ENCODE measurements at places on chromosomes 12 and 14. TPM values are rescaled to one million over a fixed set of nuclear protein-coding genes. Genes with fewer than 3 reads are reported as not detected.
A peak's percentile ranks its signal among the peaks of the same experiment; 100 is the strongest.

DNA sequence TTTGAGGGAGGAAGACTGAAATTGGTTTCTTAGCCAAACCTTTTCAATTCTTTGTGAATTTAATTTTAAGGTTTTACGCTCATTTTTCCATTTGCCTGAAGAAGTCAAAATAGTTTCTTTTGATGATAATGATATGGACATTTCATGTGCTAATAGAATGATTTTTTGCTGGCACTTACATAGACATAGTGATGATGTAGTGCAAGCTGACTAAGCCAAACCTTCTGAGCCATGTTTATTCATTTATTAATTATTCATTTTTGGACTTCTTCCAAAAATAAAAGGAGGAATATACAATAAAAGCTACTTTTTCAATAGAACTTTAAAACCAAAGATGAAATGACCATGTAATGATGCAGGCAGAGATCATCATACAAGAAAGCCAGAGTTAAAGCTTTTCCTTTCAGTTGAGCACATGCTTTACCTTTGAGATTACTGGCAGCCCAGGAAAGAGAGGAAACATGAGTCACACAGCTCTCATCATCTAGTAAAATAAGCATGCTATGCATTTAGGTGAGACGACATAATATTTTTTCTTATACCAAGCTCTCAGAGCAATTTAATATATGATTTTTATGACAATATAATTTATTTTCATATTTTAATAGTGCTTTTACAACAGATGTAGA lies 24.8 kb downstream of the KCNA1 start:
- no peak for DNase-seq

- DNase-seq: no peak
These were observed 653 bp upstream of the IFI27 start for GRCh38 chr14:94109915-94110250.

GRCh38 chr12:1643905-1644533 lies 15.0 kb downstream of the WNT5B start:
- DNase-seq: no peak

DNA sequence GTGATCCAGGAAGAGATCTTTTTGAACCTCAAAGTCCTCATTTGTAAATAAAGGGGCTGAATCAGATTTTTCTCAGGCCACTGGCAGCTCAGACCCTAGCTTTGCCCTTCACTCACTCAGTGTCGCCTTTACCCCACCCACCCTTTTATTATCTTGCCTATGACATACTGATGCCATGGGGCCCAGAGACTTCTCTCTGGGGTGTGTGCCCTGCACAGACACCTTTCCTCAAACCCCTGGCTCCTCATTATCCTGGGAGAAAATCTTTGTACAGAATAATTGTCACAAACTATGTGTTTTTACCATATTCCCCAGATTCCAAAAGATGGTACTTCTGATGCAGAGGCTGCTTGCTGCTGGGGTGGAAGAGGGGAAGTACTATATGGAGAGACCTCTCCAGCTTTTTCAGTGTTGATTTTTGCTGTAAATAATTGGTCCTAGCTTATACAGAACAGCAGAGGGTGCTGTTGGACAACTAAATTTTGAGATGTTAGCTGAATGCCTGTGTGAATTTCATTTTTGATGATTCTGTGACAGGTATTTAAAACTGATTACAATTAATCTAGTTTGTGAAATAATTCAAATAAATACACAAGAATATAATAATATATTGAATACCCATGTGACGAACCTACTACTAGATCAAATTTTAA lies 53.9 kb upstream of the DCD start:
- DNase-seq: no peak

GRCh38 chr12:131057722-131058515 lies 104.2 kb downstream of the ADGRD1 start:
- DNase-seq: peak; percentile 16

DNA sequence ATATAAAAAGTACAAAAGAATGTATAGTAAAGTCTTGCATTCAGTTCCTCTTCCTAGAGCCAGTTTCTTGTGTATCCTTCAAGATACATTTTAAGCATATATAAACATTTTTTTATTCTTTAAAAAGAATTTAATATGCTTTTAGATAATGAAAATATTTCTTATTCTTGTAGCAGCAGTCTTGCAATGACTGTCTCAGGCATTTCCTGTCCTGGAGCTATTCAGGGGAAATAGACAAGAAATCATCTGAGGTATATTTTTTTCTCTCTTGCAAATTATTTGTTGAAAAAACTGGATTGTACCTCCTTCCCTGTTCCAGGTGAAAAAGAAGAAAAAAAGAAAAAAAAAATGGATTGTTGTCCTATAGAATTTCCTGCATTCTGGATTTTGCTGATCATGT lies 17.0 kb upstream of the ERBB3 start:
- DNase-seq: no peak

DNA sequence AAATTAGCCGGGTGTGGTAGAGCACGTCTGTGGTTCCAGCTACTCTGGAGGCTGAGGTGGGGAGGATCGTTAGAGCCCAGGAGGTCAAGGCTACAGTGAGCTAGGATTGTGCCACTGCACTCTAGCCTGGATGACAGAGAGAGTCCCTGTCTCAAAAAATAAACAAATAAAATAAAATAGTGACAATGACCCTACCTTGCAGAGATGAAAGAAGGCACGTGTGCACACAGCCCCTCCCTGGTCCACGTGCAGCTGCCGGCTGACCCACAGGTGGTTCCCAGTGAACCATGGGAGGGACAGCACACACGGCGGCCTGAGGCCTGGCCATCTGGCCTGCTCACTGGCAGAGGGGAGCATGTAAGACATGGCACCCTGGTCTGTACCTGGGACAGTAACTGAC lies 4.7 kb downstream of the HHIPL1 start:
- no peak for DNase-seq

GRCh38 chr14:51023964-51024363 lies 70.9 kb downstream of the TRIM9 start:
- DNase-seq: no peak

GRCh38 chr14:88592031-88592430 lies 29.2 kb downstream of the ZC3H14 start:
- no peak for DNase-seq

LTB4R2 gene
- 3.1 TPM for total RNA-seq

SERPINA9 gene
- not detected for total RNA-seq

Data from SJSA1 (cell line).